ENCODE measurements at places on chromosomes 4 and X.

GRCh38 chrX:137352101-137352660 lies 213.7 kb upstream of the ZIC3 start:
- no peak for DNase-seq

DNA sequence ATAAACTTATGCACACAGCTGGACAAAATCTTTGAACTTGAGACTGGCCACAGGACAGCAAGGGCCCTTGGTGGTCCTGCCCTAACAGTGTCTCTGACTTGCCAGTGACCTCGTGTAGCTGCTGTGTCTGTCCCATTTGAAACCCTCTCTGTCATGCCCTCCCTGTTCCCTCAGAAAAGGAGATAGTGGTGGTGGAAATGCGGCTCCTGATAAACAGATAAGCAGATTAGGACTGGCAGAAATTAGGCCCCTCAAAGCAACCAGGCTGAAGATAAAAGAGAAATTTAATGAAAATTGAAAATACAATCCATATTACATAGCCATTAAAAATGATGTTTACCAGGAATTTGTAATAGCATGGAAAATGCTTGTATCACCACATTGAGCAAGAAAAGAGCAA lies 136.6 kb upstream of the ATP6AP2 start:
- DNase-seq = no peak

GRCh38 chrX:41542135-41542534 lies 95.0 kb downstream of the NYX start:
- DNase-seq = no peak

DNA sequence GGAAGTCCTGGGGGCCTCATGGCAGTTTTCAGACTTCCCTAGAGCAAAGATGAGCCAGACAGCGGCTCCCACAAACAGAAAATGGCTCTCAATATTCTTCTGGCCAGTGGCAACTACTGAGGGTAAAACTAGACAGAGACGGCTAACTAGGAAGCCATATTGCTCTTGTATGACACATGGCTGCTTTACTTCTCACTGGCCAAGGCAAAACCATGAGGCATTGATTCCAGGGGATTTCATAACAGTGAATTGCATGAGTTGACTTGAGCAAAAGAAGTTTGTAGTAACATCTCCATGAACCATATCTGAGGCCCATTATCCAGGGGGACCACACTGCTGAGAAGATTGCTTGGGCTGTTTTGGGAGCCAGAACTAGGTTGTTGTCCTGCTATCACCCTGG lies 13.7 kb upstream of the TLR8 start:
- no peak for DNase-seq

DNA sequence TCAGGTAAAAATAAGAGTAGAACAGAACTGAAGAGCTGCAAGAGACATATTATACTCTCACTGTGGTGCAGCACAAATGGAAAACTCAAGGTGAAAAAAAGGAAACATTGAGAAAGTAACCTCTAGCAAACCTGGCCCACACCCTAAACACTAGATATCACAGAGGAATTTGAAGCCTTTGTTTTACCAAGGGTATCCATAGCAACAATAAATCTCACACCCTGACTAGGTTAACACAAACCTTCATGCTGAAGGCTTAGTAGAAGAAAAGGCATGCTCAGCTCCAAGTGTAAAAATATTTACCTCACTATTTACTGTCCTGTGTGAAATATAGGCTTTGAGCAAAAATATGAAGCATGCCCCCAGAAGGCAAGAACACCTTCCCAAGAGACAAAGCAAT lies 61.9 kb upstream of the TAB3 start:
- DNase-seq = no peak

- no peak for DNase-seq
These were observed 139.7 kb downstream of the MAPK10 start for GRCh38 chr4:86220121-86220520.

DNA sequence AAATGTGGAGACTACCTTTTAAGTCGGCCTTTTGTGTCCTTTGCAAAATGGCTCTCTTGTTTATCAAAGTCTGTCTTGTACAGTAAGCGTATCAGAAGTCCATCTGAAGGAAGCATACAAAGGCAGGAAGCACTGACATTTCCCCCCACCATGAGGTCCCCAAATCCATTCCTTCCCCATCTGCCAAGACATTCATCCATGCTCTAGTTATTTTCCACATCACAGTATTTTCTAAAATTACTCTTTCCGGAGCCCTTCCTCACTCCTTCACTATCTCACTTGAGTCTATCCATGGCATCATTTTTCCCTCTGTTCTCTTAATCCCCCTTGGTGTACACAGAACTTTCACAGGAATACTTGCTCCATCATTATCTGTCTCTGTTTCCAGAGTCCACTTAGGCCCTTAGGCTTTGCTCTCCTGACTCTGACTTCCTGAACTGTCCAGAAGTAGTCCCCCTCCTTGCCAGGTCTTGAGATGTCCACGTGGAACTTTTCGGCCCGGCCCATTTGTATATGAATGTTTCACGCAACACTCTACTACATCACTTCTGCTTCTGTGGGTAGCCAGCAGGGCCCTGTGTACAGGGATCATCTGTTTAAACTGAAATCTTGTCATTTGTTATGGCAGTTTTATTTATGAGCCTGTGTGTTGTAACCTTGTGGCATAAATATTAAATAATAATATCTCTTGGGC lies 2.1 kb downstream of the SEL1L3 start:
- no peak for DNase-seq
